GM03348 (cell line): ENCODE measurements at places on chromosomes 1 and 21.

DNA sequence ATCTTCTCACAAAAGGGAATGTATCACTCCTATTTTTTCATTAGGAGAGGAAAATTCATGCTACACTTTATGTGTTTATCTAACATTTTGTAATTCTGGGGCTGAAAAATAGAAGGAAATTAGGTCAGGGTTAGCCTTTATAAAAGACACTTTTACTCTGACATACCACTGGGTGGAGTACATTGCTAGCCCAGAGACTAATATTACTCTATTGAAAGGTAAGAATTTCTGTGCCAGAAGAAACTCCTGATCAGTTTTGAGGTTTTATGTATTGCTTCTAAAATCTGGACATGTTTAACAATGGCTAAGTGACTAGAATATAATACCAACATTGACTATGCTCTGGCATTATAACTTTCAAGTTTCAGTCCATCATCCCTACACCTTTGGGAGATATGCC lies 724.6 kb downstream of the USP25 start:
- DNase-seq = peak; percentile 22

GRCh38 chr1:86271046-86271445 lies 114.5 kb upstream of the COL24A1 start:
- DNase-seq = no peak

- DNase-seq = peak; percentile 44
These were observed 9.8 kb upstream of the AK5 start for GRCh38 chr1:77271852-77272580.

DNA sequence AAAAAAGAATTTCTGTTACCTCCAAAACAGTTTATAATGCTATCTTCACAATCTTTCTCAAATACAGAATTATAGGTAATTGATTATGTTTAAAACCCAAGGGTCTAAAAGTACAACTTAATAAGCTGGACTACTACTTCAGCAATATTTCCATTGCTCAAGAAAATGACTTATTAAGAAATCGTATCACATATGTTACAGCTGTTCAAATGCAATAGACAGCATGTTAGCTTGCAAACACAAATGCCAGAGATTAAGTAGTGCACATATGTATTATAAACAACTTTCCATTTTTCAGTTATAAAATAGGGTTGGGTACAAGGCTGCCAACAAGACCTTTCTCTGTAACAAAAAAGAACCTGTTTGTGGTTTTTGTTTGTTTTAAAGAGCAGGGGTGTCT lies 211.0 kb upstream of the DMRTA2 start:
- DNase-seq = no peak

DNA sequence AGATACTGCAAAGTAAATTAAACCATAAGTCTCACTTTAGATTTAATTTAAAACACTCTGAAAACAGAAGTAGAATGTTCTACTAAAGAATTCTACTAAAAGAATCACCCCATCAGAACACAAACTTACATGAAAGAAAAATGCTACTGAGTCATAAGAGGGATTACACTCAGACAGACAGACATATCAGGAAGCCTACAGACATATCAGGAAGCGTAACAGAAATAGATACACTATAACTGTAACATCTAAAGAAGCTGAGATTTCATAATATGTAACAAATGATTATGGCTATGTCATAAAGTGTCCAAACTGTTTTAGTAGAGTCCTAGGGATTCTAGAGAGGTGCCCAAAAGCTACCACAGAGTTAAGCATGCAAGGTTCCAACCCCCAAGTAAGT lies 23.9 kb downstream of the FOXJ3 start:
- DNase-seq = peak; percentile 9

DNA sequence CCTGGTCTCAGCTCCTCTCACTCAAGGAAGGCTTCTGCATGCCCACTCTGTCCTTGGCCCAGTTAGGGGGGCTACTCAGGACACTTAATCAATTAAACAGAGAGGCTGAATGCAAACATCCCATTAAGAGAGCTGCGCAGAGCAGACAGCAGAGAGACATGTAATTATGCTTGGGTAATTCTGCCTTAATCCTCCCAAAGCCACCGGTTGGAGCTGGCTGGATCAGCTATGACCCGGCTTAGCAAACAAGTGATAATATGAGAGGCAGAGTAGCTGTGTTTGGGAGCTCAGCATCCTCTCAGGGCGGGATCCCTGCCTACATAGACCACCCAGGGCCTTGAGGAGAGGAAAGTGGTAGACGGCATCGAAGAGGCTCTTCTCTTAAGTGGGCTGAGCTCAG lies 183.2 kb downstream of the GRIK3 start:
- DNase-seq = no peak

DNA sequence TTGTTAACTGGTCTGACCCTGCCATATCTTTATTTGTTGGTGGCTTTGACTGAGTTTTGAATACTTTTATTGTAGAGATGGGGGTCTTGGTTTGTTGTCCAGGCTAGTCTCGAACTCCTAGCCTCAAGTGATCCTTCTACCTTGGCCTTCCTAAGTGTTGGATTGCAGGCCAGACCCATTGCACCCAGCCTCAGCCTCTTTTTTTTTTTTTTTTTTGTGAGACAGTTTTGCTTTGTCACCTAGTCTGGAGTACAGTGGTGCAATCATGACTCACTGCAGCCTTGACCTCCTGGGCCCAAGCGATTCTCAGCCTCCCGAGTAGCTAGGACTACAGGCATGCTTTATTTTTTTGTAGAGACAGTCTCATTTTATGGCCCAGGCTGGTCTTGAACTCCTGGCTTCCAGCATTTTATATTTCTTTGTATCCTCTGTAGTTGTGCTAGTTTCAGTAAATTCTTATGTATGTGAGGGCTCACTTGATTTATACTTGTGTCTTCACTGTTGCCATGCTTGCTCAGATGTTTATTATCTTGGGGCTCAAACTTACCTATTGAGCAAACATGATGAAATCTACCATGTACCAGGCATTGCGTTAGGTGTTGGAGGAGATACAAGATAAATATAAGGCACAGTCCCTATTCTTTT lies 24.1 kb downstream of the THRAP3 start:
- DNase-seq = peak; percentile 30

DNA sequence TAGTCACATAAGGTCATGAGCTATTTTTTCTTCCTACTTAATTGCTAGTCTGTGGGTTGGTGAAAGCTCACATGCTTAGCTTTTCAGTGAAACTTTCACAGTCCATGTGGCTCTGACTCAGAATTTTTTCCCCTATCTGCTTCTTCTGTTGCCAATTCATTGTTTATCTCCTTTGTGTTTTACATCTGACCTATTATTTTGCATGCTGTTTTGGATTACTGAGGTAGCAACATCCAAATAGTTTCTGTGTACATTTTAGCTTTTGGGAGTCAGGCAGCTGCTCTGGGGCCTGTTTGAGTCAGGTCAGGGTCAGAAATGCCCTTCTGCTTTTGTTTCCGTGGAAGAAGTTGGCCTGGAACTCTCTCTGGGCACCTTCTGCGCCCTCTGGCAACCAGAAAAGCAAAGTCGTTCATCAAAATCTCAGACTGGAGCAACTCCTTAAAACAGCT lies 40.0 kb downstream of the ROR1 start:
- DNase-seq = peak; percentile 59

DNA sequence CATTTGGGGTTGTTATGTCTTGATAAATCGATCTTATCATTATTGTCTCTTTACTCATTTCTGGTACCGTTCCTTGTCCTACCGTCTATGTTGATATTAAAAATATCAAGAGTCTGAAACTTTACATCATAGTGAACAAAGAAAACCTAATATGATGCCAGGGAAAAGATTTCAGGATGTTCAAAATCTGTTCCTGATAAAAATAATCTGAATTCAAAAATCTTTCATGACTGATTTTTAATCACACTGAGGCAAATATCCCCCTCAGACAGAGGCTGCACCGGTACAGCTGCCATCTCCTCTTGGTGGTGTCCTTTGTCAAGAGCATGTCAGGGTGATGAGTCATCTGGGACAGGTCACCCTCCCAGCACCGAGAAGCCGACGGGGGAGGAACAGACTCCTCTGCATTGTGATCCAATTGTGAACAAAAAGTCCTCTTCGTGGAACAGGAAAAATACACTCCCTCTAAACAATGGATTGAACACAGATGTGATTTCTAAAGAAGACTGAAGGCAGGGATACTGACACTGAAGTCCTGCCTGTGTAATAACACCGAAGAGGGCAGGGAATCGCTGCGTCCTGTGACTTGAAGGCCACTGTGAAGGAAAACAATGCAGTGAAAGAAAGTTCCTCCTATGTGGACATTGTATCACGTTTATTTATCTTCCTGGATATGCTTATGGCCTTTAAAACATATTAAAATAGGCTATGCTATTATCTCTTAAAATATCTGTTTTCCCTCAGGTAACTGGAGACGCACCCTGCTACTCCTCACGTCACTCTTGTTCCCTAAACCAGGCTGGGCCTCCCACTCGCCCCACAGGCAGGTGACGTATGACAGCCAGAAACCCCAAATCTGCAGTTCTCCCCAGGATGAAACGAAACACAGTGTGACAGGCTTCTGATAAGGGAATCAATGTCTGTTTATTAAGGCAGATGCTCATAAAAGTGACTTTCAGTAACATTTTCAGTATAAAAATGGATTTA lies 4.3 kb upstream of the SPATC1L start:
- peak; percentile 59 for DNase-seq

GRCh38 chr1:203666609-203667008 lies 40.0 kb downstream of the ATP2B4 start:
- no peak for DNase-seq

DNA sequence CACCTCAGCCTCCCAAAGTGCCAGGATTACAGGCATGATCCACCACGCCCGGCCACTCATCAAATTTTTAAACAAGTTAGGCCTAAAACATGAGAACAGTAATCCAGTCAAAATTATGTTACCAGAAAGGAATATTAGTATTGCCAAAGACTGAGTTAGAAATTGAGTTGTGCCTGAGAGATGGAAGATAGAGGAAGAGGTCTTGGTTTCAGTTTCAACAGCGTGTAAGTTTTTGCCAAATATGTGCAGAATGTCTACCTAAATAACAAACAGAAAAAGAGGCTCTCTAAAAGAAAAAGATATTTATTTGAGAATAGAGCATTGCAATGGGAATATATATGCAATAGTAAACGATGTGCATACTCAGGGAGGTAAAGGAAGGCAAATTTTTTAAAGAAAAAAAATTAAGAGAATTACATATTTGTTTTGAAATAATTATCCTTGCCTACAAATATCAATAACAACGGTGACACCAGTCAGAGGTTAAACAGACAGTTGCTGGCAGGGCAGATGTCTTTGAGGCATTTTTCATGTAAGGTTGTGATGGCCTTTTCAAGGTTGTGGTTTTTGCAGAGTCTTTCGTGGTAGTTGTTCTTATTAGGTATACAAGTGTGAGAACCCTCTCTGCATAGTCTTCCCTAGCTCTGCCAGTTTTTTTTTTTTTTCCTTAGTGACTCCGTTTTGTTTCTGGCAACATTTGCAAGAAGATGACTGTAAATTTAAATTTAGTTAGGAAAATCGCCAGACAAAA lies 2.2 kb upstream of the CD1B start:
- DNase-seq = no peak
